ENCODE measurements at places on chromosomes 5 and 9.

GRCh38 chr9:104961701-104962359, 33.9 kb upstream of the ABCA1 start:
- no peak for DNase-seq

- DNase-seq = no peak
Observed at GRCh38 chr9:34892886-34893285, 65.2 kb upstream of the PHF24 start.

GRCh38 chr9:73038089-73038509, 85.2 kb upstream of the ALDH1A1 start:
- no peak for DNase-seq

DNA sequence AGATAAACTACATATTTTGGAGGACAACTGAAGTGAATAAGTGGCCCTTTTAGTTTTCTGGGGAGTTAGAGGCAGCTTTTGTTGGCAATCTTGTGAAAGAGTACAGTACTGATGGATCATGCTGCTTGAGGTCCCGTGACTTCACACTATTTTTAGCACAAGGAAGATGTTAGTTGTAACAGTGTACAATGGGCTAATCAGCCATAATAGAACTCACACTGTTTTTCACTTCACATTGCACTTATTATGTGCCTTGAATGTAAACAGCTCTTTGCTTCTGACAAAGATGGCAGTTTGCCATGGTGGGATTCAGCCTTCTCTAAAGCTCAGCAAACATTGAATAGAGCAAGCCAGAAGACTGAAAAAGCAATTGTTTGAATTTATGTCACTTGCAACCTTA, 176.7 kb upstream of the ZNF608 start:
- no peak for DNase-seq

DNA sequence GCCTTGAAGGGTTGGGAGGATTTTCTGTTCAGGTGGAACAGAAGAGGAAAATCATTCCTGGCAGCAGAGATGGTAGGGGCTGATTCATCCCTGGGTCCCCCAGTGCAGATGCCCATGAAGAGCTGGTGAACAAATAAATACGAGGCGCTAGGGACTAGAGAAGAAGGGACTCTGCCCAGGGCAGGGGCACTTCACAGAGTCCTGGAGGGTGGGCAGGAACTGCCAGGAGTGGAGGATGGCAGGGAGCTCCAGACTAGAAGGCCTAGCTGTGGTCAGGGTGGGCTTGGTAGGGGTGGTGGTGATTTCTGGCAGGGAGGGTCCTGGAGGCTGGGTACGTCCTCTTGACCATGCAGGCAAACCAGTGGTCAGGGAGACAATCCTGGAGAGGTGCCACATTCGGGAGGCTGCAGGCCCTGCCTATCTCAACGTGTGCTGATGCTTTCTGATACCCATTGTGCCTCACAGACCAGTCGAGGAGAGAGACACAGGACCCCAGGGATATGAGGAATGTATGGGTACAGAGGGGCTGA, 69.9 kb downstream of the CRB2 start:
- DNase-seq = no peak

- no peak for DNase-seq
Observed at GRCh38 chr9:124840300-124840833, 12.9 kb upstream of the WDR38 start.

- no peak for DNase-seq
Observed at GRCh38 chr9:108056084-108056804, 566.7 kb upstream of the KLF4 start.

DNA sequence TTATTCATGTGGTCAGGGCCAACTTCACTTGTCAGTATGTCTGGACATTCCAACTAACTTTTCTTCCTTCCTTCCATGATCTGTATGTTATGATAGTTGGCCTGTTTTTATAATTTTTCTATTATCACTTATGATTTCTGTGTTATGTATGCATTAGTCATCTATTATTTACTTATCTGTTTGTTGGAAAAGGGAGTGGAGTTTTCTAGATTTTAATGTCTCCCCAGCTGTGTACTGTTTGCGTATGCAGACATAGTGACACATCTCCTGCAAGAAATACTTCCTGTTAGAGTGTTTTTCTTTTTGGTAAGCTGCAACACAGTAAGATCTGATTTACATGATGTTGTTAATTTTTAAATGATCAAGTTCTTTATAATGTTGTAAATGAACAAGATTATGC, 8.7 kb upstream of the INSYN2B start:
- DNase-seq = no peak

DNA sequence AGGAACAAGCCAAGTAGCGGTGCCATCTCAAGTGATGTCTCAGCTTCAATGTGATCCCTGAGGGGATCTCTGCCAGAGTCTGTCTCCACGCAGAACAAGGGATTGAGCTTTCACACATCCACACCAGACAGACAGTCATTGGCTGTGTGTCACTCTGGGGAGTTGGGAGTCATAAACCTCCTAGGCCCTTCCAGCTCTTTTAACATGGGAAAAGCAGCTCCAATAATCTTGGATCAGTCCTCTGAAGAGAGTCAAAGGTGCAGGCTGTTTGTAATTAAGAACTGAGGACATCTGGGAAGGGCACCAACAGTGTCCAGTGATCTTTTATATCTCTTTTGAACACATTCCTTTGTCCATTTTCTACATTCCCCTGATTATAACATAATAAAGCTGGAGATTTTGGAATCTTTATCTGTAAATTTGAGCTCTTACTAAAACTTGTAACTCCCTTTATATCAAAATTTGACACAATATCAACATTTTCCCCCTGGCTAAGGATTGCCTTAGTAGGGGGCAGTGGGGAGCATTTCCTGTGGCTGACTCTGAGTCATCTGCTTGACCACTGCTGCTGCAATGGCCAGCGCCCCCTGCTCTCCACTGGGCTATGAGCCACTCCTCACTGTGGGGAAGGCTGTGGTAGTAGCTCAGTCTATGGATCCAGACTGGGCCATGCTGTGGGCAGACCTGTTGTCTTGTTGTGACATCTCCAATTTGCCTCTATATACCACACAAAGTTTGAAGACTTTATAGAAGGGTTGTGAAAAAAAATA, 284.4 kb downstream of the OSTF1 start:
- no peak for DNase-seq

- DNase-seq = no peak
Observed at GRCh38 chr5:36883894-36884462, 7.4 kb downstream of the NIPBL start.

DNA sequence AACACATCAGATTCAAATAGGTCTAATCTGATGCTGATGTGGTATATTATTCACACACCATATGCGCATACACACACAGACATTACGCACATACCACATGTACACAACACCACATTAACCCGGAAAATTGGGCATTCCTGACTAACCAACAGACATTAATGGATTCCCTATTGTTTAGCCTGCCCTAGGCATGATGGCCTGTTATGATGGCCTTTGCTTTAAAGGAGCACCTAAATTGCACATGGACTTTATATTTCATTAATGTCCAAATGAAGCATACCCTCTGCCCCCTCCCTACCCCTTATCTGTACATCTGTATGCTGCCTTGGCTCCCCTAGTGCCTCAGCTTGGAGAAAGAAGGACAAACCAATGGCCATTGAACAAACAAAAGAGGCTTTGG, 127.7 kb upstream of the PRLR start:
- DNase-seq = no peak

All from bone marrow (tissue), 2 donors.